ENCODE measurements at places on chromosomes 11 and 22. TPM values are rescaled to one million over a fixed set of nuclear protein-coding genes. Genes with fewer than 3 reads are reported as not detected.

The DEFB131B gene
- total RNA-seq = not detected

DNA sequence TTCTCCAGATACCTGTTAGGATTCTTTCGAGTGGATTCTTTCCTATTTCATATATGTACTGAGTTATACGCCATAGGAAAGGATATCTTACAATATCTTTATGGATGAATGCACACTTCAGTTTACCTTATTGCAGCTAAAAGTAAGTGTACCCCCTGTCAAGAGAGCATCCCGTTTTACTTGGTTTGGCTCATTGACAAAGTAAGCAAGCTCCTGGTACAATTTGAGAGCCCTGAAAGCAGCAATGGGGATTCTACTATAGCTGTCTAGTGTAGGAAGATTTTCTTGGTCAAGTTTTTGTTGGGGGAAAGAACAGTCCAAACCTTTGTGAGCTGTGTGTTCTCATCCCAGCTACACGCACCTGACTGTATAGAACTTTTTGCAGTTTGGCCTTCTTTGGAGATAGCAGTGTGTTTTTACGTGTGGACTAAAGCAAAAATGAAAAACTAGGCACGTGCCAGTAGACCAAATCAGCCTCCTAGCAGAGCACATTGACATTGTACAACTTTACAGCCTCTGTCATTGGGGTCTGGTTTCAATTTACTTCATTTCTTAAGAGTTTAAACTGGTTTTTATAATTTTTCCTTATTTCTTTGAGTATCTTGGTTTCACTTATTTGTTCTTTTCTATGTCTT lies 44.0 kb downstream of the PPP6R3 start:
- DNase-seq = no peak

DNA sequence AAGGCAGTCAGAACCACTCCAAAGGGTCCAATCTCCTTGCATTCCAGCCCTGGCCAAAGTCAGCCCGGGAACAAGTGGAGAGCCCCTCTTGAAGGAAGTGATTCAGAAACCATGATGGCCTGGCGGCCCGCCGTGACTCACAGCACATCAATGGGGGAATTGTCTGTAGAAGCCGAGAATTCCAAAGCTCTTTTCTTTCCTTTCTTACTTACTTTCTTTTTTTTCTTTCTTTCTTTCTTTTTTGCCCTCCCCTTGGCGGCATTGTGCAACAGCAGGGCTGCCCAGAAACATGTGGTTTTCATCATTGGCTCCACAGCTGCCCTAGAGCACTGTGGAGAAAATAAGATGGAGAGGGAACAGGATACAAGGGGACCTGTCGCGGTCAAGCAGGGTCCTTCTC lies 140.2 kb upstream of the TIMP3 start:
- no peak for DNase-seq

DNA sequence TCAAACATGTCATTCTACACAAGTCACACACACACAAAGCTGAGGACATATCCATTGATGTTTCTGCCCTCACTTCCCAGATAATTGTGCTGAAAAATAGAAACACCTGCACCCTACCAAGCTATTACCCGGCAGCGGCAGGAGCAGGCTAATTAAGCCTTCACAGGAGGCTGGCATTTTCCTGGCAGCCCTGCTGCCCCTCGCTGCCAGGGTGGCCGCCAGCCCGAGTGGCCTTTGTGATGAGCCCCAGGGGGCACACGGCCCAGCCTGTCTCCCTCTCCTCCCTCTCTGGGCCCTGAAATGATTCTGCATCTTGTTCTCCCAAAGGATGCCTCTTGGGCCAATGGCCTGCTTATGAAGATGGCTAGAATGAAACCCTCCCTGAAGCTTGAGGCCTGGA lies 76.2 kb upstream of the TP53I11 start:
- no peak for DNase-seq

DNA sequence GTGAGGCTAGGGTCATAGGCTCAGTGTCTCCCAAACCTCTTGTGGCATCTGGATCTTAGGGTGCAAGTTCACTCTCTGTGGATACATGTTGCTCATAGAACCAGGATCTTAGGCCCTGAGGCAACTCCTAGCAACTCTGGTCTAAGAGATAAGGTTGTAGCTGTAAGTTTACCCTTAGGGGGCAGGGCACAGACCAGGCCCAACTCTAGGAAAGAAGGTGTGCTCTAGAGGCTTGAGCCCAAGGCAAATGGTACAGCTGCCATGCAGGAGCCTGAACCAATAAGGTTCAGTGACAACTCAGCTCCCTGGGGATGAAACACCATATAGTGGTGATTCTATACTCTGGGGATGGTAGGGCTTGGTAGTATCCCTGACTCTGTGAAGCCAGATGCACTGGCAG lies 17.8 kb downstream of the CALCB start:
- no peak for DNase-seq

Data from CD4-positive, alpha-beta memory T cell (primary cell).